Activated CD4-positive, alpha-beta memory T cell treated with anti-CD3 and anti-CD28 coated beads for 36 hours (primary cell): ENCODE measurements at places on chromosomes 13 and 19. TPM values are rescaled to one million over a fixed set of nuclear protein-coding genes. Genes with fewer than 3 reads are reported as not detected.

- no peak overlapping the region for H3K27ac ChIP-seq
- H3K36me3 ChIP-seq: peaks cover 27% of the 10 kb centered on the region
- DNase-seq: peak; percentile 42
- peaks cover 34% of the 10 kb centered on the region for H3K4me1 ChIP-seq
Observed at GRCh38 chr19:38932425-38933179, 1.9 kb downstream of the MRPS12 start.

The ZIK1 gene
- 3.4 TPM for total RNA-seq

The ZNF493 gene
- 11.1 TPM for total RNA-seq

DNA sequence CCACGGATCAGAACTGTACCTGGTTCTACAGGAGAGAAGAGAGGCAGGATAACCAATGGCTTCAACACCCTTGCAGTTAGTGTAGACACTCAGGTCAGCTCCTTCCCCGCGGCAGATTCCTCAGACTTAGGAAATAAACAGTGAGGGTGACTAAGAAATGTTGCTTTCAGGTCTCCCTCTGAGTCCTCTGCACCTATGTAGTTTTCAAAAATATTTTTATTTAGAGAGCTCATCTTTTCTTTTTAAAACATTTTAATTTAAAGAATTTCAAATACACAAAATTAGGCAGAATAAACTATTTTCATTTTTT lies 195.2 kb downstream of the KLF12 start:
- H3K27me3 ChIP-seq: no peaks in the 10 kb centered on the region
- H3K4me3 ChIP-seq: no peak overlapping the region
- H3K36me3 ChIP-seq: peaks cover 28% of the 10 kb centered on the region
- no peak for DNase-seq
- peaks cover 76% of the 10 kb centered on the region for H3K4me1 ChIP-seq

GRCh38 chr19:39416152-39417120 lies 4.0 kb downstream of the PLEKHG2 start:
- peaks cover 3% of the 10 kb centered on the region for H3K27me3 ChIP-seq
- H3K36me3 ChIP-seq: peaks cover 21% of the 10 kb centered on the region
- H3K27ac ChIP-seq: no peak overlapping the region
- H3K4me3 ChIP-seq: no peak overlapping the region

DNA sequence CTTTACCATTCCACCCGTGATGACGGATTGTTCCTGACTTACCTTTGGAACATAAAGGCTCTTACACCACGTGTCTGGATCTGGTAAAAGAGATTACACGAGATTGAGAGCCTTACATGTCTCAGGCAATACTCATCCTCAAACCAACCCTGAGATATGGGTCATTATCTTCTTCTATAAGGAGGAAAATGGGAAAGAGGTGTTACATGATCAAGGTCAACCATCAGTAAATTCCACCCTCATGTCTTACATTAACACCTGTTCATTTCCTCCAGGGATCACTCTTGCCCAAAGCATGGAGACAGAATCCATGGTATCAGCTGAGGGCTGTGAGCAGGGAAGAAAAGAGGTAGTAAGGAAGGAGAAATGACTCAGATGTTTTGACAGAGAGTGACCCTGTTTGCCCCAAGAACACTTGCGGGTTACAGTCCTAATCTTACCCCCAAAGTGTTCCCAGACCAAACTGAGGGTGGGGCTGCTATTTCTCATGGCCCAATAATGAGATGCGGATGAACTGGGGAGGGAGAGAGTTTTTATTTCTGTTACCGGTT lies 19.6 kb downstream of the LILRB4 start:
- H3K27me3 ChIP-seq: peaks cover 11% of the 10 kb centered on the region
- H3K27ac ChIP-seq: no peak overlapping the region
- no peak overlapping the region for H3K4me3 ChIP-seq
- DNase-seq: no peak
- H3K36me3 ChIP-seq: no peaks in the 10 kb centered on the region
